ENCODE measurements at places on chromosomes 2 and 18.

DNA sequence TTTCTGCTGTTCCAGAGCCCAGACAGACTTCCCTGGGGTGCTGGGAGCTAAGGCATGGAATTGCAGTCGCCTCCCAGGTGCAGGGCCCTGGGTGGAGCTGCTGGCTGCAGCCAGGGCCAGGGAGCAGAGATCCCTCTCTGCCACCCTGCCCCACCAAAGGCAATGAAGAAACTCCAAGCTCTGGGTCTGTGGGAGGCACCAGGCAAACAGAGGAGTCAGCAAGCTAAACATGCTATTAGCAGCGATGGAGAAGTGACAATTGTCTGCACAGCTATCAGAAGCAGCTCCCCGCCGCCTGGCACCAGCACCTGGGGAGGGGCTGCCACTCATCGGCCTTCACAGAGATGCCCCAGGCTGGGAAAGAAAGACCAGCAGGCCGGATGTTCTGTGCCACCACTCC, 28.0 kb upstream of the COX5B start:
- DNase-seq, result no peak

- no peak for DNase-seq
Measured at GRCh38 chr2:64880193-64880951, 108.8 kb upstream of the SLC1A4 start.

DNA sequence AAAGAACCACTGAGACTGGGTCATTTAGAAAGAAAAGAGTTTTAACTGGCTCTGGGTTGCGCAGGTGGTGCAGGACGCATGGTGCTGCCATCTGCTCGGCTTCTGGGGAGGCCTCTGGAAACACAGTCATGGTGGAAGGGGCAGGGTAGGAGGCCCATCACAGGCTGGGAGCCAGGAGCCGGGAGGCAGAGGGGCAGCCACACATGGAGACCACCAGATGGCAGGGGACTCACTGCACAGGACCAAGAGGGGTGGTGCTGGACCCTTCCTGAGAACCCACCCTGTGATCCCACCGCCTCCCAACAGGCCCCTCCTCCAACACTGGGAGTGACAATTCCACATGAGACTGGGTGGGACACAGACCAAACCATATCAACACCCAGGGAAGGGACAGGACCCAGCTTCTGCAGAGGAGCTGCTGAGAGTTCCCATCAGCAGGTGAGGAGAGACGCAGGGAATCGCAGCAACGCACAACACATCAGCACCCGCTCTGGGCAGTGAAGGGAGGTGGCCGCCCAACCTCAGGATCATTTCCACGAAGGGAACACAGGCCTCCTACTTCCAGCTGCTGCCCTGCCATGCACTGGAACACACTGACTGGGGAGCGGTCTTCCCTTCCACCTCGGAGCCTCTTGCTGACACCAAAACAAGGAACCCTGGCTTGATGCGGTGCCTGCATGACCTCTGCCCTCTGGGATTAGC, 130.7 kb downstream of the TPO start:
- no peak for DNase-seq

DNA sequence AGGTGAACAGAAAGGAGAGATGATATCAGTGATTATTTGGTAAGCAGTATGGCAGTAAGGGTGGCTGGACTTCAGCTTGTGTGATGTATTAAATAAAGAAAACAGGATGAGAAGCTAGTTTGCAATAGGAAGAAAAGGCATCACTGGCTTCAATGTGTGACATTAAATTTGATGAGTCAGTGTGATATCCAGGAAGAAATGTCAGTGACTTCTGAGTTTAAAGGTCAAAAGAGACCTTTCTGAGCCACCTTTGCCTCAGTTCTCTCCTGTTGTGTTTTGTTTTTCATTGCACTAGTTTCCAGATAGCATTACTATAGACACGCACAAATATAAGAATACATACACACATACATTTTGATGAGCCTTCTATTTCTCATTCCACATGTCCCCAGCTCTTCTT, 105.6 kb downstream of the PIGN start:
- no peak for DNase-seq

GRCh38 chr2:191001032-191001431, 12.9 kb downstream of the STAT1 start:
- DNase-seq, result no peak

- no peak for DNase-seq
Measured at GRCh38 chr2:9249020-9249800, 42.6 kb downstream of the ASAP2 start.

GRCh38 chr2:20229322-20230113, 4.6 kb upstream of the SDC1 start:
- no peak for DNase-seq

GRCh38 chr2:182068811-182069210, 83.2 kb downstream of the PPP1R1C start:
- no peak for DNase-seq

- DNase-seq, result no peak
Measured at GRCh38 chr2:176129813-176130146, 275 bp downstream of the HOXD8 start.

DNA sequence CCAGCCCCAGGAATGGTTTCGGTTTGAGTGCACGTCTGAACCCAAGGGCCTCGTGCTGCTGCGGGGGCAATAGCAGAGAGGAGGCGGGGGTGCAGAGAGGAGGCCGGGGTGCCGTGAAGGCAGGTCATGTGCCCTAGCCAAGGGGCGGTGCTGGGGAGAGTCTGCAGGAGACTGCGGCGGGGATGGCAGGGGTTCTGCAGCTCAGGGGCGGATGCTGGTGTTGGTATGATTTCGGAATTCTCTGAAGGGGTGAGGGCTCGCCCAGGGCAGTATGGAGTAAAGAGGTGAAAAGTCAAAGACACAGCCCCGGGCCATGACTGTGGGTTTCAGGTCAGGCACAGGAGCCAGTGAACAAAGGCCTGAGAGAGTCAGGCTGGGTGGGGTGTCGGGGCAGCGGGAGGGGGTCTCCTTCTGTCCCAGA, 186.5 kb upstream of the HDAC4 start:
- no peak for DNase-seq

- no peak for DNase-seq
Measured at GRCh38 chr2:232052591-232052990, 91.1 kb downstream of the DIS3L2 start.

DNA sequence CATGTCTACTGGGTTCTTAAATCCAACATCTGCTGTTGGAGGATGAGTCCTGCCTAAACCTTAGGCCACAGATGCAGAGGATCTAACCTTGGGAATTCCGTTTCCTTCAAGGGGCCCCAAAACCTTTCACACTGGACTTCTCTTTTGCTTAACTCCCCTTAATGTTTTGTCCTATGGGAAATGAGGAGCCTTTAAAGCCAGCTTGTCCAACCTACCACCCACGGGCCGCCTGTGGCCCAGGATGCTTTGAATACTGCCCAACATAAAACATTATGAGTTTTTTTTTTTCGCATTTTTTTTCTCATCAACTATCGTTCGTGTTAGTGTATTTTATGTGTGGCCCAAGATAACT, 157.2 kb upstream of the SLC1A4 start:
- DNase-seq, result no peak

- DNase-seq, result no peak
Measured at GRCh38 chr2:85810371-85811179, 56.8 kb downstream of the ATOH8 start.

DNA sequence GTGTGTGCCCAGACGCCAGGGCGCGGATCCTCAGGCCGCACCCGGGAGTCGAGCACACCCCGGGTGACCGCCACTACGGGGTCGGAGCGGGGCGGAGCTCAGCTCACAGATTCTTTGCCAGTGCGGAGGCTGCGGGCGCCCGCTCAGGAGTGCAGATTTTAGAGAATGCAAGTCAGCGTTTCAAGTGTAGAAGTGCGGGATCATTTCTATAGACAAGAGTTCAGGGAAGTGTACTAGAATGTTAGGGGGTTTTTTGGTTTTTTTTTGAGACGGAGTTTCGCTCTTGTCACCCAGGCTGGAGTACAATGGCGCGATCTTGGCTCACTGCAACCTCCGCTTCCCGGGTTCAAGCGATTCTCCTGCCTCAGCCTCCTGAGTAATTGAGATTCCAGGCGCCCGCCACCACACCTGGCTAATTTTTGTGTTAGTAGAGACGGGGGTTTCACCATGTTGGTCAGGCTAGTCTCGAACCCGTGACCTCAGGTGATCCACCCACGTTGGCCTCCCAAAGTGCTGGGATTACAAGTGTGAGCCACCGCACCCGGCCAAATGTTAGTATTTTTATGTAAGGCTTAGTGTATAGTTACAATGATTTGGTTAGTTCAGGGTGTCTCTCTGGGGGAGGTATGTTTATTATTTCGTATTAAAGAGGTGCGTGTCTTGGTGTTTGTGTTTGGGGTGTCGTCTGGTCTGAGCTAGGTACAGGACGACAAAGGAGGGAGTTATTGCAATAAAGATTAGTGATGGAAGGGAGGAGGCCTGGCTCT, 619 bp upstream of the FAM168B start:
- DNase-seq, result no peak

GRCh38 chr2:173048897-173049661, 26.6 kb upstream of the MAP3K20 start:
- peak; percentile 95 for DNase-seq

DNA sequence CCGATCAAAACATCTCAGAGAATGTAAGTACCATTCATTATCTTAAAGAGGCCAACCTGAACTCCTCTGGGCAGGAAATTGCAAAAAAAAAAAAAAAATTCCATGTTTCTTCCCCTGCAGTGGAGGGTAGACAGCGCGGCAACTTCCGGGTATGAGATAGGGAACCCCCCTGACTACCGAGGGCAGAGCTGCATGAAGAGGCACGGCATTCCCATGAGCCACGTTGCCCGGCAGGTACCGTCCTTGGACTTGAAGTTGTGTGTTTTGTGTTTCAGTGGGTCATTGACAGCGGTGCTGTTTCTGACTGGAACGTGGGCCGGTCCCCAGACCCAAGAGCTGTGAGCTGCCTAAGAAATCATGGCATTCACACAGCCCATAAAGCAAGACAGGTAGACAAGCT, 7.2 kb downstream of the ACP1 start:
- no peak for DNase-seq

- no peak for DNase-seq
Measured at GRCh38 chr2:206920951-206921350, 18.4 kb upstream of the CPO start.

DNA sequence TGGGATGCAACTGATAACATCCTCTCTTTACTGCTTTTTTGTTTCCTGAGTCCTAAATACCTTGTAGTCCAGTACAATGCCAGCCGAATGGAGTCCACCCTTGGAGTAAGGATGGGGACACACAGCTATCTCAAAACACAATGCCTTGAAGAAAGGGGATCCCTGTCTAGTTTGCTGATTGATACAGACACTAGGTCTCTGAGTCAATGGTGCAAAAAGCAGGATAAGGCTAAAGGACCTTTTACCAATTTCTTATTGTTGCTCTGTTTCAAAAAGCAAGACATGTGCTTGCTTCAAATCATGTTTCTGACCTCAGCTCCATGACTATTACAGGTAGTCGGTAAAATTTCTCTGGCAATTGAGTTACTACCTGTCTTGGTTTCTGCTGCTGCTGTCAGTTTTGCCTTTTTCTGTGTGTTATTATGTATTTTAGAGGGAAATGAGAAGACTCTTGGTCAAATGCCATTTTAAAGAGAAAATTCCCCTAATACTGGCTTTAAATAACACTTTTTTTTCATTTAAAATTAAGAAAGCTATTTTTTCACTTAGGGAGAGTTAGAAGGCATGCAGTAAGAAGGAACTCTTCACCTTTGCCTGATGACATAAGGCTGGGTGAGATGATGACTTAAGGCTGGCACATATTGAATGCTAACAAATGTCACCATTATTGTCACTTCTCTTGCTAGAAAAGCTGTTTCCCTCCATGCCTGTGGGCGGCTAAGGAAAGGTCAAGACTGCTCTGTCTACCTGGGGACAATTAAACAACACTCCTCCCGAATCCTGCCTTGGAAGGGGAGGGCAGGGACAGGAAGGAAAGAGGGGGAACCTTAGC, 4.9 kb upstream of the FIGLA start:
- no peak for DNase-seq

DNA sequence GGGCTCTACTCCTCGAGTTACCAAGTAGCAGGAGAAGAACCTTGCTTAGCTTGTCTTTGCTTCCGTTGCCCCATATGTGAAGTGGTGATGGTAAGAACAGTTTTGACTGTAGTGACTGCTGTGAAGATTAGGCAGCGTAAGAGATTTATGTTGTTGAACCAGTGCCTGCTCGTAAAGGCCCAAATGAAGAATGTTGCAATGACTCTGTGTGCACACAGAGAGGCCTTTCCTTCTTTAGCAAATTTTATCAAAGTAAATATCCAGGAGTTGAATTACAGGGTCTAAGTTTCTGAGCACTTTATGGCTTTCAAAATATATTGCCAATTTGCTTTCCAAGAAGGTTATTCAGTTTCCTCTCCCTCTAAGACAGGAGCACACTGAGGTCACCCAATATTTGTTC, 14.5 kb downstream of the NTSR2 start:
- DNase-seq, result no peak

Measured in astrocyte of the cerebellum (primary cell).